ENCODE measurements at places on chromosomes 13 and 19.

DNA sequence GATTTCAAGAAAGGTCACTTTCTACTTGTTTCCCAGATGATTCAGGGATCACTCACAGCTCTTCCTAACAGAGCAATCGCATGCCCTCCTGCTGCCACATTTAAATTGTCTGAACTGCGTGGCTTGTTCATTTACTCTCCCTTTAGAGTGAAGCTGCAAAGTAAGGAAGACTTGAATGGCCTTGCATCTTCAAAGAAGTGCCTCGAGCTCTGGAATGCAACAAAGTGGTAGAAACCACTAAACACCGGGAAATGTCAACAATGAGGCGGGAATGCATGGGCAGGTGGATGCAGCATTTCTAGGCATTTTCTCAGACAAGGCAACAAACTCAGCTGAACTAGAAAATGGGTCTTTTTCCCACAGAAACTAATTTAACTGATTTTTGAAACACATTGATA is 10.3 kb upstream of the DACH1 start:
- DNase-seq = no peak

- no peak for DNase-seq
Observed at GRCh38 chr19:46328079-46328478, 18.8 kb upstream of the PPP5C start.

GRCh38 chr13:82654143-82654542 is 1228.1 kb downstream of the SLITRK1 start:
- DNase-seq = no peak

DNA sequence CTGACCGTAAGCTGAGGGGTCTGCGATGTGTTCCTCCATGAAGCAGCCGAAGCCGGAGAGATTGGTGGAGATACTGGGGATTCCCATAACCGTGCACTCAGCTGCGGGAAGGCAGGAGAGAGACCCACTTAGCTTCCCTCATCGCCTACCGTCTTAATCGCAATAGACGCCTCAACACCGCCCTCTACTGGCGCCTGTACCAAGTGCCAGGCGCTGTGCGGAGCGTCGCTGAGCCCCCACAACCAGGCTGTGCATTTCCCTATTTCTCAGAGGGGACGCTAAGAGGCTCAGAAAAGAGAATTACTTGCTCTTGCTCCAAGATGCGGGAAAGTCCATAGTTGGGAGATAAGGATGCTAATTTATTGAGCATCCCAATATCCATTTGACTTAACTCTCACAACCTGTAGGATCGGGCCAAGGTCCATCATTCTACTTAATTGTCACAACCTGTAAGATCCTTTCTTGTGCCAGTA is 5.8 kb downstream of the FTL start:
- peak; percentile 67 for DNase-seq

DNA sequence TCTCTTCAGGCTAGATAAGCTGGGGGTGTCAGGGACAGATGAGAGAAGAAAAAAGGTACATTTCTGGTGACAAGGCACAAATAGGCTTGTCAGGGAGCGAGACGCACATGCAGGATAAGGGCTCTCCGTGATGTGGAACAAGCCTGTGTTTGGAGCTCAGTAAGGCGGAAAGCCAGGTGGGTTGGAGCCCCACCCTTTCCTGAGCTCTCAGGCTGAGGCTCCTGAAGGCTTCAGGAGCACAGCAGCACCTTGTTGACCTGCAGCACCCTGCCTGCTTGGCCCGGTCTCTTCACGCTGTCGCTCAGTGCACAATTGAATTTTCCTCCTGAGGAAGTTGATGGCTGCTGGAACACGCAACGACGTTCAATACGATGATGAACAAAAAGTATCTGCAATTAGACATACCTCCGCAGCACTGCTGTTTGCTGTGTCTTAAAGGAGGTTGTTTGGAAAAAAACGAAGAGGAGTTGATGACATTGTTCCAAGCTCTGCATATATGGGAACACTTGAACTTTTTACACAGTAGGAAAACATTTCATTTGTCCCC is 29.3 kb downstream of the SERP2 start:
- DNase-seq = no peak

GRCh38 chr13:106099765-106100164 is 435.7 kb downstream of the EFNB2 start:
- no peak for DNase-seq

DNA sequence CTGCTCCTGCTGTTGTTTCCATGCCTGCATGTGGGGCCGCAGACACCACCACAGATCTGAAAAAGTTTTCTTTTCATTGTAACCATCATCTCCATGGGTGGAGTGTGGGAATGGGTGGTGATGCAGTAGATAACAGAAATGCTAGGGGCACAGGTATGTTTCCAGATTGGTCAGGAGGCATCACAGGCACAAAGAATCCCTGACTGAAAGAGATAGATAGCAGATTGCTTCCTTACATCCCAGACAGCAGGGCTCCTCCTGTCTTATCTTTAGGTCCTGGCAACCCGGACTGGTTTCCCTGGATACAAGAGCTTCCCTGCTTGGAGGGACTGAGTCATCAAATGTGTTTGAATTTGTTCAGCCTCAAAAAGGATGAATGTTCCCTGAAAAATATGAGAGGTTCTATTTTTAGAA is 1937.6 kb downstream of the PCDH9 start:
- DNase-seq = no peak

DNA sequence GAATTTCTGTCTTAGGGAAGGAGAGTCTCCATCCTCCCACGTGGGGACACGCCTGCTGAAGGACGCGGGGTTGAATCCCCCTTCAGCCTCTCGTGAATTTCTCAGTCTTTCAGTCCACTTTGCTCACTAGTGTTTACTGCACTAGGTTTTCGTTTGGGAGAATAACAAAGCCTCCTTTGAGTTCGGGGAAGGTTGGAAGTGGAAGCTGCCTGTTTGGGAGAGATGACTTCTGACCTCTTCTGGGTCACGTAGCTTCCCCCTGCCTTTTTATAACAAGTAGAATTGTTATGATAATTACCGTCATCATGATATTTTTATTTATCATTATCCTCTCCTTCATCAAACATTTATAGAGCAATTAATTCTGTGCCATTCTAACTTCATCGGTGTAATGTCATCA is 60.7 kb downstream of the ATP11A start:
- no peak for DNase-seq
